CD4-positive, alpha-beta T cell (primary cell): ENCODE measurements at places on chromosomes 11 and 22. TPM values are rescaled to one million over a fixed set of nuclear protein-coding genes. Genes with fewer than 3 reads are reported as not detected.

DNA sequence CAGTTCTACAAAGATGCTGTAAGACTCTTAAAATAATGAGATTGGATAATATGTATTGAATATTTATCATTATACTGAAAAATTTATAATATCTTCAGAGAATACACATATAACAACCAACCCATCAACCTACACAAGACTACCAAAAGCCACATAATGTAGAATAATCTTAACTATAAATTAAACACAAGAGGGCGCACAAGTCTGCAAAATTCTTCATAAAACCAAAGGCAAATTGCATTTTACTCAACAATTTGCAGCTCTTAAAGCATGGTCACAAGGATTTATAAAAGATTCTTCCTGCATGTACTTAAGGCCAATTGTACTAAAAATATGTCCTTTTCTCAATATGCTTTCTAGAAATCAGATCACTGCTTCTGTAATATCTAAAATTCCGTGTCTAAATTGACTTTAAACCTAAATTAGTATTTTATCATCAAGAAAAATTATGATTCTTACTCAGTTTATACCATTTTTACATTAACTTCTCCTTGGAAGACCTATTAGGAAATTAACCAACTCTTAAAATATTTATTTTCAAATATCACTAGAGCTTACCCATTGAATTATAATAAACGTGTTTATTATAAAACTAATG, 79.0 kb downstream of the TTC28 start:
- no peak for DNase-seq

Gene VPREB1
- total RNA-seq, result not detected

Gene FXYD2
- 2.1 TPM for total RNA-seq

Gene MS4A3
- total RNA-seq, result not detected

GRCh38 chr11:1925373-1926155, 6.1 kb downstream of the TNNT3 start:
- DNase-seq, result no peak

Gene RGL4
- total RNA-seq, result 24.6 TPM

DNA sequence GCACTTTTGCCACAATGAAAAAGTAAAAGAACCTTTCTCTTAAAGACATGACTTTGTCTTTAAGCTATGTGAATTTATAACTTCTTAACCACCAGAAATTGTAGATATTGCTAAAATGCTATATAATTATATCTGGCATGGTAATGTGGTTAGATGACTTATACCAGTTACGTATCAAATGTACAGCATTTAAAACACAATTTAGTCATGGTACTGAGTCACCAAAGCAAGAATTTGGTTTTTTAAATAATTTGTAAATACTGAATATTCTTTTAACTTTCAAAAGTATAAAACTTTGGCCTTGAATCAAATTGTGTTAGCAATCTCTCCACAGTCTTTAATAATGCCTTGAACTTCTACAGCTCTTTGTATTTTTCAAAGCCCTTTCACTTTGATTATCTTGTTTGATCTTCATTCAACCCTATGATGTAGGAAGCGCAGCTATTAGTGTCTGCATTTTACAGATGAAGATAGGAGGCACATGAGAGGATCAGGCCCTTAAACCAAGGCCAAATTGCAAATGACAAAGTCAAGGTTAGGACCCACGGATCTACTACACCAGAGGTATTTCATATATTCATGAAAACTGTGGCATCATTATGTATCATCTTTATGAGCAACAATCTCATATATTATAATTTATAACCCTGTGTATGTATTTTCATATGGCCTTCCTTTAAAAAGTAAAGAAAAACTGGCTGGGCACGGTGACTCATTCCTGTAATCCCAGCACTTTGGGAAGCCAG, 4.4 kb upstream of the SYTL2 start:
- no peak for DNase-seq

GRCh38 chr22:39558254-39558727, 12.3 kb upstream of the CACNA1I start:
- DNase-seq, result no peak

DNA sequence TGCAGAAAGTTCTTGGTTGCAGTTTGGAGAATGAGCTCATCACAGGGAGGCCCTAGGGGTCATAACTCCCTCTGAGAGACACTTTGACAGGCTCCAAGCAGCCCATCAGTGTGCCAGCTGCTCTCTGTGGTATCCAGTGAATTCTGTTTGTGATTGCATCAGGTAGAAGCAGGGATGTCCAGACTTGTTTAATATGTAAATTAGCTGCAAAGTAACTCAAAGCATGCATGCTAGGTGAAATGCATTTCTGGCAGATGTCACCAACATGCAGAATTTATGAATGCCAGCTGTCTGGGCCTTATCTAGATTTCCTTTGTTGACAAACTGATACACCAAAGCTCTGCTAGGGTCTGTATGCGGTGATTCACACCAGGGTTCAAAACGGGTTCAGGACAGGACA, 123.6 kb upstream of the MTNR1B start:
- no peak for DNase-seq

DNA sequence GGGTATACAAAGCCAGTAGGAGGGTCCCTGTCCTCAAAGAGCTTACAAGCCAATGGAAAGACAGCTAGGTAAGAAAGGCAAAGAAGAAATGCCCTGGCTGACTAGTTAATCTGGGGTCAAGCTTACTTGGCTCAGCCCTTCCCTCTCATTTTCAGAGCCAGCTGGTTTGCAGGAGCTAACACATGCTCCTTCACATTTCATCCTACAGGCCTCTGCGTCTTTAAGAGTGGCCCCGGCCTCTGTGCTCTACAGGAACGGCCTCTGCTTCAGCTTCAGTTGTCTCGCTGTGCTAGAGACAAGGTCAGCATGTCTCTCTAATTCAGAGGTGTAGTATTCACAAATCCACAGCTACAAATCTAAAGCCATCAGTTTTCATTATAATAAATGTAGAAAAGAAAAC, 15.2 kb downstream of the ALKBH8 start:
- no peak for DNase-seq

- DNase-seq, result peak; percentile 34
Measured at GRCh38 chr11:47186076-47186699, at the start of gene PACSIN3. Gene PACSIN3 (minus strand): TSS chr11:47186434. CDS start chr11:47182727, 3,707 bp downstream.

DNA sequence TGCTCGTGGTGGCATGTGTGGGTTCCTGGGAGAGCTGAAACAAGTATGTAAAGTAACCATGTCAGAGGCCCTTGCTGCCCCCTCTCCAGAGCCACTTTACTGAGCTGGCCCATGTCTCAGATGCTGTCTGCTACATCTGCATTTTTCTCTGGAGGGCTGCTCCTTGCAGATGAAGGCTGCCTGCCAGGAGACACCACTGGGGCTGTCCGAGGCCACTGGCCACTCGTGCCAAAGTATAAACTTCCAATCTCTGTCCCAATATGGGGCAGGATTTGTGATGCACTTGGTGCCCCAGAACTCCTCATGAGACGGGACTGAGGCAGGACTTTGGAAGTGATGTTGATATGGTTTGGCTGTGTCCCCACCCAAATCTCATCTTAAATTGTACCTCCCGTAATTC, 478.4 kb upstream of the B3GAT1 start:
- no peak for DNase-seq

DNA sequence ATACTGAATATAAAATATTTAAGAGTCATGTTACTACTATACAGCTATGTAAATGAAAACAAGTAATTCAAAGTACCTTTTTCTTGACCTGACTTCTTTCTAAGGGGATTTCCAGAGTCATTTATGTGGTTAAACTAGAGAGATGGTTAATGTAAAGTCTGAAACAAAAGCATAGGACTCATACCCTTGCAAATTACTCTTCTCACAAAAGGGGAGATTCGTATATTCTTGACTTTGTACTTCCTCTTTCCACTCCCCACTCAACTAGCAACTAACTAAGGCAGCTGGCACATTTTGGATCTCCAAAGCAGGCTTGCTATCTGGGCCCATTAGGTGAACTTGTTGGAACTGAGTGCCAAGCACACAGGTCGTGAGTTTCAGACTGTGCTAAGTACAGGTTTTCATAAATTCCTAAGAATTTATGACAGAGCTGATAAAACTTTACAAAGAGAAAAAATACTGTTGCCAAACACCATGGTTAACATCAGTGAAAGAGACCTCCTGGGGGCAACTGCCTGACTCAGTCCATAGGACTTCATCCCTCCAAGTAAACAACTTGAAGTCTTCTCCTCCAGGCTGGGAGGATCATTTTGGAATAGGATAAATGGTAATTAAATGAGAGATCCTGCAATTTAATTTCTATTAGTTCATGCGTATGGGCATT, 77.0 kb upstream of the DDI1 start:
- no peak for DNase-seq

Gene FAM181B
- 0.08 TPM for total RNA-seq

DNA sequence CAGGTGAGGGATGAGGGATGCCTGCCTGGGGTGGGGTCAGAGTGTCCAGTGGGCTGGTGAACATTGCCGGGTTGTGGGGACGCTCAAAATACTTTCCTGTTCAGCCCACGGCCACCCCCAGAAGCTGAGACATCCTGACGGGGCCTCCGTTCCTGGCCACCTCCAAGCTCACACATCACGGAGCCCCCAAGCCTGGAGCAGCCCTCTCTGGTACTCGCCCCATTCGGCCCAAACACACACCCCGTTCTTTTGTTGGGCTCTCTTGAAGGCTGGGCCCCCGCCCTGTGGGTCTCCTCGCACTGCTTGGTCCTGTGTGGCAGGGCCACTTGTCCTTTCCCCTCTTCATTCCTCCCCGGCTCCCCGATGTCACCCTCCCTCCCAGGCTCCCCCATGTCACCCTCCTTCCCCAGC, 442.6 kb downstream of the TBC1D22A start:
- no peak for DNase-seq

- no peak for DNase-seq
Measured at GRCh38 chr22:49502126-49502826, 325.4 kb downstream of the BRD1 start.

Gene GLYATL2
- total RNA-seq, result not detected

GRCh38 chr22:23376256-23376655, 195.9 kb downstream of the BCR start:
- no peak for DNase-seq

- no peak for DNase-seq
Measured at GRCh38 chr11:93942176-93942575, 79.0 kb upstream of the HEPHL1 start.
